Neuronal stem cell (in vitro differentiated cells): ENCODE measurements at places on chromosomes 1 and 21.
A peak's percentile ranks its signal among the peaks of the same experiment; 100 is the strongest.

DNA sequence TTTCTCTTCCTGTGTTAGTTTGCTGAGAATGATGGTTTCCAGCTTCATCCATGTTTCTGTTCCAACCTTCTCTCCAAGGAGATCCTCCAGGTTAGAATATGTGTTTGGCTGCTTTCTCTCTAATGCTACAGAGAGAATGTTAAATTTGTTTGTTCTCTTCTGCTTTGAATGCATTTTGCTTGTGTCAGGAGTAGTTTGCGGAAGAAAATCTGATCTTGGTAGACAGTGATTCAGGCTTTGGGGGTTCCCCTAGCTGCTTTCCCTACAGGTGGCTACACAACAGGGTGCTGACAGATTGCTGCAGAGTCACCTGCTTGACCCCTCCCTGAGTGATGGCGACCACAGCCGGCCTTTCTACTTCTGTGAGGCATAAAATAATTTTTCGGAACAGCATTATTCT, 41.8 kb downstream of the MACO1 start:
- DNase-seq, result no peak

- no peak for DNase-seq
Observed at GRCh38 chr1:161139766-161140165, 7.3 kb upstream of the DEDD start.

GRCh38 chr1:209926045-209926444, 12.0 kb upstream of the SYT14 start:
- DNase-seq, result no peak

DNA sequence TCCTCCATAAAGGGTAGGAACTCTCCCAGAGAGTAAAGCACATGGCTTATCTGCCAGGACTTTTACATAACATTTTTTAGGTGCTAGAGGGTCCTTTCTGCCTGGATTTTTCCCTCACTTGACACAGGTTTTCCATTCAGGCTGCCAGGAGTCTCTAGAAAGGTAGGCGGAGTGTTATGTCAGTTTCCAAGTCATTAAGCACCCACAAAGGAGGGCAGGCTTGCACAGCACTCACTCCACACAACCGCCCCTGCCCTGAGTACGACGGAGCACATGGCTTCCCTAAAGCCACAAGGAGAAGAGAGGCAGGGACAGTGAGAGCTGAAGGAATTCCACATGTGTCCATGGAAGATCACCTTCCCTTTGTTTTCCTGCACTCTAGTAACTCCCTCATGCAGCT, 55.7 kb downstream of the CAPZB start:
- peak; percentile 48 for DNase-seq

DNA sequence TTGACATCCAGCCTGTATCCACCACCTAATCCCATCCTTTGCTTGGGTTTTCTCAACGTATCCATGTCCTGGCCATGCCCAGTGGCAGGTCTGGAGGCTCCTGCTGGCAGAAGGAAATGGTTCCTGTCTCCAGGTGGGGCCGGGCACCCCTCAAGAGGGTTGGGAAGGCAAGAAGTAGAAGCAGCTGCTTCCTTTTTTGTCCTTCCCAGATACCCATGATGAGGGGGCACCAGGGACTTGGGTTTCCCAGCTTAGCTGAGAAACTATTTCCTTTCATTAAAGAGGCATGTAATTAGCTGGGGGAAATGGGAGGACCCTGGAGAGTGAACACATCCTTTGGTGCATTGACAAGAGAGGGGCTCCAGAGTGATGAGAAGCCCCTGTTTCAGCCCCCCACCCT, 21.1 kb upstream of the SLC45A3 start:
- no peak for DNase-seq

DNA sequence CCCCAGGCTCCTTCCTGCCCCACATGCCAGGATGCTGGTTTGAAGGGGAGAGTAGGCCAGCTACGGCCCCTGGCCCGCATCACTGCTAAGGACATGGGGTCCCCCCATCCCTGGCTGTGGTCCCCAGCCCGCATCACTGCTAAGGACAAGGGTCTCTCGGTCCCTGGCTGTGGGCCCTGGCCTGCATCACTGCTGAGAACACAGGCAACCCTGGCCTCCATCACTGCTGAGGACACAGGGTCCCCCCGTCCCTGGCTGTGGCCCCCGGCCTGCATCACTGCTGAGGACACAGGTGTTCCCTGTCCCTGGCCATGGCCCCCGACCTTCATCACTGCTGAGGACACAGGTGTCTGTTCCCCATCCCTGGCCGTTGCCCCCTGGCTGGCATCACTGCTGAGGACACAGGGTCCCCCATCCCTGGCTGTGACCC, 448 bp upstream of the OBSCN start:
- DNase-seq, result no peak

DNA sequence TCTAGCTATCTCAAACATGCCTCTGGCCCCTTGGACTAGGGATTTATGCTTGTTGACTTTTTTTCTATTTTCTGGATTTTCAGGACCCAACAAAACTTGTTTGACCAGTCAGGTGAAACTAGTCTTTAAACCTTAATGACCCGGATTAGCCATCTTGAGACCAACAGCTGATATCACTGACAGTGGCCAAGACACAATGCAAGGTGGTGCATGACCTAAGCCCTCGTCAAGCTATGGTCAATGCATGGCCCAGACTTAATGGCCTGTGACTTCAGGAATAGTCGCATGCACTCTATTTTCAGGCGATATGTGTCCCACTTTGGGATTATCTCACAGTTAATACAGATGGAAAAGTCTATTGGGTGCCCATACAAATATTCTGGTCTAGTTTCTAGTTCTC, 190.4 kb downstream of the ZBTB18 start:
- no peak for DNase-seq

GRCh38 chr1:18632218-18632588, 1.6 kb downstream of the PAX7 start:
- DNase-seq, result no peak

DNA sequence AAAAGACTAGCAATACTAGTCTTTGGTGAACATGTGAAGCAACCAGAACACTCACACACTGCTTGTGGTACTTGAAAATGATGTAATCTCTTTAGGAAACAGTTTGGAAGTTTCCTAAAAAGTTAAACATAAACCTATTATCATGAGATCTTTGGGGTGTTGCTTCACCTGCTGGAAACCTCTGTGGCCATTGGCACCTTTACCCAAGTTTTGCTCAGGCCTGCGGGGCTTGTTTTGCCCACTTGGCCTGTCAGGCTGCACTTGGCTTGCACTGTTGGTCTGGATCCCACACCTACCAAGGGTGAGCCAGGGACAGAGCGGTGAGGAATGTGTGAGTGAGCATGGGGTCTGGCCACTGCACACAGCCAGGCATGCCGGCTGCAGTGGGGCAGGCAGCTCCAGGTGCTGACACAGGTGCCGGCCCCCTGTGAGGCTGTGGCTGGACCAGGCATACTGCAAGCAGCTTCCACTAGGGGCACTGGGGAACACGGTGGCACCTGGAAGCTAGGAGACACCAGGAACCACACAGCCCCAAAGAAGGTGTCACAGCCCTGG, 14.4 kb upstream of the FNBP1L start:
- no peak for DNase-seq

GRCh38 chr1:176989754-176990153, 174.8 kb downstream of the ASTN1 start:
- no peak for DNase-seq

DNA sequence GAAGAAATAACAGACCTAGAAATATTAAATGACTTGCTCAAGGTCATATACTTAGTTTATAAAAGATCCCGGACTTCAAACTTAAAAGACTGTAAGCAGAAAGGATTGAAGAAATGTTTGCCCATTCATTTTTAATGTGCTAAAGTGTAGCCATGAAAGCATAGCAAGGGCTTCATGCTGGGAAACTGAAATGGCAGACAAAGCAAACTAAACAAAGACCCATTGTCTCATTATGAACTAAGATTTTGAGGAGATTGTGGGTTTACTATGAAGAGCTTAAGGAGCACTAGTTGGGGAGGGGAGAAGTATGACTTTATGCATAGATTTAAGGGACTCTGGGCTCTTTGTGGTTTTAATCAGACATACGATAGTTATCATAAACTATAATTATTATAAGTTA, 26.3 kb downstream of the ADAMTS1 start:
- peak; percentile 11 for DNase-seq

DNA sequence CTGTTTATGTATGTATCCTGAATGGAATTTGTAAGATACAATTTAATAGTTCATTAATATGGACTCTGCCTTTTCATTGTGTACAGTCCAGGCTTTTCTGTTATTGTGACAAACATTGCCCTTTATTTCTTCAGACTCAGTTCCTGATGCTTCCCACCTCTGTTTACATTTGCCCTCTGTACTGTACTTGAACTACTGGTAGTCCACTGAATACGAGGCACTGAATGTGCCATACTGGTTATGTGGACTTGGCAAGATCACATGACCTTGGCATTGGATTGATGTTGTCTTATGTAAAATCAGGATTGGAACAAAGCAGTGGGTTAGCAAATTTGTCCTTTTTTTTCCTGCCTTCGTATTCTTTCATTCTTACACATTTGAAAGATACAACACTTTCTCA, 27.8 kb downstream of the RALGPS2 start:
- no peak for DNase-seq

DNA sequence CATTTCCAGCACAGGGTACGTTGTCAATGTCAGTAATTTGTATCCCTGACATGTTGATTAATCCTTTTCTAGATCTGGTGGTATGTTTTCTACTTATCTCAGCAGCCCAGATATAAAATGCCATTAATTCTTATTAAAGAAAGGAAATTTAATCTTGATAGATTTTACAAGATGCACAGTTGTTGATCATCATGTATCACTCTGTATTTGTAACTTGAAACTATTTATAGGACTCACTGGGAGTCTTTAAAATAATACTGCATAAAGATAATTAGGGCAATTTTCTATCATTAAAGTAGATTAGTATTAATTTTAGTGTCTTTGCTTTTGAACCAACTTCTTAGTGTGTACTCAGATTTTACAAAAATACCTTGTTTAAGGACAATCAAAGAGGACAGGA, 84.9 kb downstream of the GREM2 start:
- no peak for DNase-seq

DNA sequence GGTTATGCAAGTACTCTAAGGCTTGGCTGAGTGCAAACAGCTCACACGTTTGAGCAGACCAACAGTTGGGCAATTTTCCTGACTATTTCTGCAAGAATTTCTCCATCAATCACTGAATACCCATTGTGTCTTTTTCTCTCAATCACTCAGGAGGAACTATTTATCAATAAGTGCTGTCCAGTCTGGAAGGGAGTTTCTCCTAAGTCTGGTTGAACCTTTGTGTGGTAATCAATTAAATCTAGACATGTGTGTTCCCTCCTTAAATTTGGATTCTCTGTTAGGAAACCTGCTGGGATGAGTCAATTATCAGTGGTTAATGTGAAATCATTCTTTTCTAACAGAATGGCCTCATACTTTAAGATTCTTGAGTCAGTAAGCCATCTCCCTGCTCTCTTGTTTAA, 6.8 kb upstream of the AADACL3 start:
- no peak for DNase-seq

GRCh38 chr1:168098534-168099320, 38.0 kb downstream of the GPR161 start:
- DNase-seq, result no peak

- no peak for DNase-seq
Observed at GRCh38 chr1:22208973-22209378, 66.1 kb upstream of the WNT4 start.

GRCh38 chr1:48859456-48859855, 82.8 kb upstream of the BEND5 start:
- no peak for DNase-seq

- no peak for DNase-seq
Observed at GRCh38 chr1:7432900-7433380, 338.2 kb upstream of the VAMP3 start.

DNA sequence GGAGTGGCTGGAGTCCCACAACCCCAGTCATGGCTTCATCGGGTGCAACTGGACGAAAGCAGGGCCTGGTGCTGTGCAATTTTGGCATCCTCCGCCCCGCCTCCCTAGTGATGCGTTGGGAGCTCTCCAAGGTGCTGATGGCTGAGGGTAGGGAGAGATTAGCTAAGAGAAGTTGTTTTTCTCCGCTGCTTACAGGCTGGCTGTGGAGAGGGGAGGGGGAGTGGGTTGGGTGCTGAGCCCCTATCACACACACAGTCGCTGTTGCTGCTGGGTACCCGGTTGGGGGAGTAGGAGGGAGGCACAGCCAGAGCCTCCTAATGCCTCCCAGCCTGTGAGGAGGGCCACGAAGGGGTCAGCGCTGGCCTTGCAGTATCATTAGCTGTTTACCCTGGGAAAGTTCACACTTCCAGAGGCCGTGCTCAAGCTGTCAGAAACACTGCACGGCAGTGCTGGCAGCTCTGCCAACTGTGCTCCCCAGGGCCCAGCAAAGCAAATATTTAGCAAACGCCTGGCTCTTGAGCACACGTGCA, 110.0 kb downstream of the GRIK3 start:
- DNase-seq, result peak; percentile 93
